ENCODE measurements at places on chromosomes 11 and 22.
A peak's percentile ranks its signal among the peaks of the same experiment; 100 is the strongest.

DNA sequence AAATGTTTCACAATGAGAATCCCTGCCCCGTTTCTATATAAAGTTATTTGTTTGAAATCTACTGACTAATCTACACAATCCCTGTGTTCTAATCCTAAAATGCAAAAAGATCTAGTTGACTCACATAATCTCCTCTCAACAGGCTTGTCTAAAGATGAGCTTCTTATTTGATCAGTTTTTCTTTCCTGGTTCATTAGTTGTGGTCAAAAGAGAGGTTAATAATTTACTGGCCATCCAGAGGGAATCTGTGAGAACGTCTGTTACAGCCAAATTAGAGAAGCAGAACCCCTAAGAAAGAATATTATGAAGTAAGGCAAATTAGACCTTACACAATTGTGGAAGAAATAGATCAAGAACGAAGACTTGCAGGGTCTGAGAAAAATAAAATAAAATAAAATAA lies 173.7 kb upstream of the ANO3 start:
- DNase-seq: no peak

DNA sequence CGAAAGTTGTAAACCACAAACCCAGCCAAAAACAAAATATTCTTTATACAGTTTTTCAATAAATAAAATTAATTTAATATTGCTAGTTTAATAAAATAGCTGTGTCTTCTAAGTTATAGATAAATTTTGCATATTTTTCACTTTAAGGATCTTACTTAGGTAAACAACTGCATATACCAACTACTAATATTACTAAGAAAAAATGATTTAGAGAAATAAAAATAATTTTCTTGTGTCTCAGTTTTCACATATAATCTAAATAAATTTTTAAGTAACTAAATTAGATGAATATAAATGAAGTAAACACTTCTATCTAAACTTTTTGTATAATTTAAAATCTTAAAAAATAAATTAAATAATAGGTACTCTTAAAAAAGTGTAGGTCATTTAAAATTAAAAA lies 67.1 kb upstream of the TOP3B start:
- no peak for DNase-seq

- peak; percentile 39 for DNase-seq
Observed at GRCh38 chr11:5004424-5005274, 10.0 kb downstream of the OR51L1 start.

DNA sequence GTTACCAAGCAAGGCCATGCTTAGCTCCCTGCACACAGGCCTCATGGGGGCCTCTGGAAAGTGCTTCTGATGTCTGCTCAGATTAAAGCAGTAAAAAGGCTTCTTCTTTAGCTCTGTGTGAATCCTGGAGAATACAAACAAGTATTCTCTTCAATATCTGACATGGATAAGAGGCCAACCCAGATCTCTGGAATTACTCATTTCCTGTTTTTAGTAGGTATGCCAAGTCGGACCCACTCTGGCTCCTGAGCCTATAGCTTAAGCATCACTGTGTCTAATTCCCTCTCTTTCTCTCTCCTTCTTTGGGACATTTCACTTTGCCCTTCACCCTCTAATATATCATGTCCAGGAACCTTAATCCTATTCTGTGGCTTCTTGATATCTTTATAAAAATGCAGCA lies 529.6 kb upstream of the CCDC90B start:
- DNase-seq: no peak

GRCh38 chr11:104852811-104853210 lies 45.4 kb downstream of the CASP12 start:
- no peak for DNase-seq

- peak; percentile 73 for DNase-seq
Observed at GRCh38 chr11:35549787-35550186, 24.4 kb upstream of the PAMR1 start.

DNA sequence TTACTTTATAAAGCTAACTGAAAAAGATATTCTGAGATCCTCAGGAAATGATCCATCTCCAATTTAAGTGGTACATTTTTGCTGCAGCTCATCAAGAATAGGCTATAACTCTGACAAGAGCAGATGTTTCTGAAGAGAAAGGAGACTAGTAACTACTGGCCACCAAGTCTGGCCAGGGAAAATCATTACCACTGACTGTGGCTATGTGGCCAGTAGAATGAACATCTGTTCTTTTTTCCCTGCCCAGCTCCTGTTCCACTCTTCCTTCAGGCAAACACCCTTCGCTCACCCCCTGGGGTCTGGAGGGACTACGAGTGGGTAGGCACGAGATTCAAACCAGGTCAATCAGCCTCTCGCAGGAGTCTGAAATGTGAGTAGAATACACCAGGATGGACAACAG lies 23.9 kb downstream of the TMEM123 start:
- no peak for DNase-seq

DNA sequence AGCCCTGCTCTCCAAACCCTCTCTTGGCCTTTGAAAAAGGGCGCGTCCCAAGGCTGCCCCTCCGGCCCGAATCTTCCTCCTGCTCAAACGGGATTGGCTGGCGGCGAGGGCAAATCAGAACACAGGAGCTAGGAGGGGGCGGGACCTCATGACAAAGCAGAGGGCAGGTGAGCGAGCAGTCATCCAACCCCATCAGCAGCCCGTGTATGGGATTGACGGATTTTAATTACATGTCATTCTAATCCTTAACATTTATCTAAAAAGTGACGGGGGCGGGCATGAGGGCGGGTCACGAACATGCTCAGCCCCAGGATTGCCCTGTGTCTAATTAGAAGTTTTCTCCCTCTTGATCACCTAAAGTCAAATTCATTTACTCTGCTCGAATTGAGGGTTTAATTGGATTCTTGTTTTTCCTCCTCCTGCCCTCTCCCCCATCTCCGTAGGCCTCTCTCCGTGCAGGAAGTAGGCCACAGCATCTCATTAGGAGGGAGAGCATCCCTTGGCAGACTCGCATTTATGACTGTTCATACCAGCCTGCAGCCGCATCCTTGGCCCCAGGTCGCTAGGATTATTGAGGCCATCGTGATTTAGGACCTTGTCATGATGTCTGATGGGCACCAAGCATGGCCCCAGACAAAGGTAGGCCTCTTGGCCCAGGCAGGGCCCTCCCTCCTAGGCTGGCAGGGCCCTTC lies 147.1 kb downstream of the CHST1 start:
- DNase-seq: no peak

DNA sequence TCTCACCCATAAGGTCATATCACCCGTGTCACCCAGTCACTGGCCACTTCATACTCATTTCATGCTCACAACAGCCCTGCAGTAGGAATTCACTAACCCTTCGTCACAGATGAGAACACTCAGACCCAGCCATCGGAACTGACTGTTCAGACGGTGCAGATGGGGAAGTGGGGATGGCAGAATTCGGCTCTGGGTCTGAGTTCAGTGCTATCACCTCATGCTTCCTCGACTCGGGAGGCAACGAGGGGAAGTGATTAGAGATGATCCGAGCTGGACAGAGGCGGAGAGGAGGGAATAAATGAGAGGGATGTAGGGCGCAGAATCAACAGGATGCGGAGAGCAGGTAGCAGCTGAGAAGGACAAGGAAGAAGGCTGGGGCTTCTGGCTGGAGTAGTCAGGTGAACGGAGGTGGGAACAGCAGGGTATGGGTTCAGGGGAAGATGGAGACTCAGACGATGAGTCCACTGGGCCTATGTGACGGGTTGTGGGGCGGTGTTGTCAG lies 4.7 kb downstream of the B3GNT6 start:
- DNase-seq: no peak

DNA sequence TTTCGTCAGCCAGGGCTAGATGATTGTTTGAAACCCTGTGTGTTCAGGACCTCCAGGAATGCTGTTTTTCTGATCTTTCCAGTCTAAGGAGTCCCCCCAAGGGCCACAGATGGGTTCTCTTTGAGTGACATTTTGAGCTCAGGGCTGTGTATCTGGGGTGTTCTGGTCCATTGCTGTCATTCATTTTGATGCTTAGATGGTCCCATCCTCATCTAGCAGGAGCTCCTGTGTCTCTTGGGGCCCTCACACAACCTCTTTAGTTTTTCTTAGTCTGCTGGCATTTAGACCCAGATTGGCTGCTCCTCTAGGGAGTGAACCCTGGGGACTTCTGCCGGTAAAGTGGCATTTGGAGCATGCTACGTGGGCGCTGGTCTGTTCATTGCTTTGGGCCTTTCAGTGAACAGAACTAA lies 39.1 kb downstream of the MED15 start:
- DNase-seq: no peak

DNA sequence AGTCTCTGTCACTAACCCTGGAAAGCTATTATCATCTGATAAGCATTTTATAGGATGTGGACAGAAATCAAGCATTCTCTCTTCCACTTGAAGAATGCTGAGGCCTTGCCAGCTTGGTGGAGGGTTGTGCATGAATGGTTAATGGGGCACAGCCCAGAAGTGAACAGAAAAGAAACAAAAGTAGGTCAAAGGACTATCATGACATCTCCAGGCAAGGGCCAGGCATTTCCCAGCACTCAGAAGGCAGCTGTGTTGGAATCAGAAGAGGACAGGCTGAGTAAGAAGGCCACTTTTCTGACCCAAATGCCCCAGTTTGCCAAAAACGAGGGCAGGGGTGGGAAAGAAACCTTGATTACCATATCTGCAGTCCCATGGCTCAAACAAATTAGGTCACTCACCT lies 12.4 kb downstream of the TENM4 start:
- no peak for DNase-seq

- no peak for DNase-seq
Observed at GRCh38 chr11:113431746-113432145, 43.5 kb downstream of the DRD2 start.

GRCh38 chr11:83571302-83571701 lies 285.1 kb upstream of the CCDC90B start:
- no peak for DNase-seq

DNA sequence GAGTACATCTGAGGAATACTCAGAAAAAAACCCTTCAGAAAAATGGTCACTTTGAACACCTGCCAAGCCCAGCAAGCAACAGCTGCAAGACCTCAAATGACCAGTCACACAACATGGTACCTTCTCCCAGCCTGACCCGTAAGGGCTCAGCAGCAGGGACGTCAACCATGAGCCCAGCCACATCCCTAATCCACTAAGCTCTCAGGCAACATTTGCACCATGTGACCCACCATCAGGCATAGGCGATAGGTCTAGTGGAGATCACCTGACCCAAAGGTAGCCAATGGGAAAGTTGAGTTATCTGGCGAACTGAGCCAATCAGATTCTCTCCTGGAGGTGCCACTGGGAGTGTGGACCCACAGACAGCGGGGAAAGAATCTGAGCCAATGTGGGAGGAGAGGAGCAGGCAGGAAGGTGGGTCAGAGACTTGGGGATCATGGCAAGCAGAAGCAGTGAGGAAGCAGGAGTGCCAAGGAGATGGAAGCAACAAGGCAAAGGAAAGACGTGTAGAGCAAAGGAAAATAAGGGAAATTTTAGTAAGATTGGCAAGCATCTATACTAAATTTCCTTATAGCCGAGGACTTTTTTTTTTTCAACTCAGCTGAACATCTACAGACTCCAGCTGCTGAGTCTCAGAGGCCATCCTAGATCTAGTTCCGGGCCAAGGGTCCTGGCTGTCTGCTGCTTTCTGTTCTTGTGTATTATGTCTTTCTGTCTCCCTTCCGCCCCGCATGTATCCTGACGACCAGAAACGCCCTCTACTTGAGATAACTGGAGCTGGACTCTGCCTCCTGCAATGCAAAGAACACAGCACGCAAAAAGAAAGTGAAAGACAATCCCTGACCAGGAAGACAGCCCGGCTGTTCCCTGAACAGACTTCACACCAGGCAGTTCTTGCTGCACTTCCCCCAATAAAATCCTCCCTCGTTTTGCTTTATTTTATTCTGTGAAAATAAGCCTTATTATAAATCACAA lies 11.0 kb upstream of the PLAAT2 start:
- DNase-seq: peak; percentile 65

- no peak for DNase-seq
Observed at GRCh38 chr22:18978506-18978905, 42.4 kb upstream of the PRODH start.

DNA sequence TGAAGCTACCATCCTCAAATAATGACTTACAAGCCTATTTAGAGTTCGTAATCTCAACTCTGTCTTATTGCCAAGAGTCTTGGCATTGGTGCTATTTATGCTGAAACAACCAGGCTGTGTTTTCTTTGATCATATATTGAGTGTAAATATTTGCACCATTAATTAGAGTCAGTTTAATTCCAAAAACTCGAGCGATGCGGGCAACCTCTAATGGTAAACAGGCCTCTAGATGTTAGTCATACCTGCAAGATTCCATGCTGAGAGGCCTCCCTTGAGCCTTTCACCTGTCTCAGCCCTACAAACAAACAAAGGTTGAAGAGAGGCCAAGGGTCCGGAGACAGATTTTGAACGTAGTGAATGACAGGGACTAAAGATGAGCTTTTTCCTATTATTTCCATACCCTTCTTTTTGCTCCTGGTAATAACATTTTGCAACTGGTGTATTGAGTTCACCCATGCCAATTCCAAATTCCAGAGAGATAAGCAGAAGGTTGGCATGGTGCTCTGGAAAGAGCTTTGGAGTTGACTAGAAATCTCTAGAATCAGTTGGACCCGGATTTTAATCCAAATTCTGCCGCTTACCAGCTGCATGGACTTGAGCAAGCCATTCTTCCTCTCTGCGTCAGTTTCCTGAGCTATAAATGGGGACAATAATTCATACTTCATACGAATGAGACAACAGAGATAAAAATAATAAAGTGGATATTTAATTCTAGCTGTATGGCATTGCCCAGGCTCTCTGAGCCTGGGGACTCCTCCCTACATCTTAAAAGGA lies 99.1 kb upstream of the ANO1 start:
- DNase-seq: no peak

DNA sequence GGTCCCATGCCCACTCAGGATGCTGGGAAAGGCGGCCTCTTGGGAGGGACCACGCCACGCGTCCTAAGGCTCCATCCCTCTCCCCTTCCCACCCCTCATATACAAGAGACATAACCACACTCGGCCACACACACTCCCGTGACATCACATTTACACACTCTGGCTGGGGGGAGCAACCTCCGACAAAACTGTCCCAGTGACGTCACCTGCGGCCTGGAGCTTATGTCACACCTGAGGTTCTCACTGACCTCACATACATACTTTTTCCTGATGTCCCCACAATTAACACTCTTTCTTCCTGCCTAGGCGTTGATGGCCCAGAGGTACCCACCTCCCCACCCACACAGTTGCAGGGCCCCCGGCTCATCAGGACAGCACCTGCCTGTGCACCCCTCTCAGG lies 1.9 kb downstream of the ELFN2 start:
- DNase-seq: no peak

DNA sequence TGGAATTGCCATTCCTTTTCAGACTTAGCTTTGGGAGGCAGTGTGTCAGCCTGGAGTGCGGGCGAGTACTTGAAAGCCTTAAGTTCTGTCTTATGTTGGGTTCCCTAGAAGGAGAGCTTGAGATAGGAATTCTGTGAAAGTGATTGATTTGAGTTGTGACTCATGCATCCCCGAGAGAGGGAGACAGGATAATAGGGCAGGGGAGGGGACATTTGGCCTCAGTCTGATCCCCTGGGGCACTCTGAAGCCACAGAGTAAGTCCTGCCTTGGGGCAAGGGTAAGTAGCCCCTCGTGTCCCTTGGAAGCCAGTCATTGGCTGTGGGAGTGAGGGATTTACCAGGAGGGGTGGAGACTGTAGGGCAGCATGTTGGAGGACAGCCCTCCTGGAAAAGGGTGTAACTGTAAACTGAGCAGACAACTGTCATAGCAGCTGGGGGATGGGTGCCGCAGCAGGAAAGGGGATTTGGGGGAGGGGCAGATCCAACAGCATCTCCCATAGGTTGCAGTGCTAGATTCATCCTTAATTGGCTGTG lies 44.0 kb downstream of the KIAA1671 start:
- peak; percentile 58 for DNase-seq

GRCh38 chr11:81267246-81267645 lies 1466.4 kb downstream of the FAM181B start:
- no peak for DNase-seq

All from stromal cell of bone marrow (primary cell).